Hematopoietic multipotent progenitor cell treated with erythropoietin and hydrocortisone succinate and interleukin-3 and kit ligand, for 8 days (in vitro differentiated cells): ENCODE measurements at places on chromosomes 4 and X.
A peak's percentile ranks its signal among the peaks of the same experiment; 100 is the strongest.

GRCh38 chr4:77699731-77700210, 94.2 kb downstream of the CXCL13 start:
- no peak for DNase-seq

DNA sequence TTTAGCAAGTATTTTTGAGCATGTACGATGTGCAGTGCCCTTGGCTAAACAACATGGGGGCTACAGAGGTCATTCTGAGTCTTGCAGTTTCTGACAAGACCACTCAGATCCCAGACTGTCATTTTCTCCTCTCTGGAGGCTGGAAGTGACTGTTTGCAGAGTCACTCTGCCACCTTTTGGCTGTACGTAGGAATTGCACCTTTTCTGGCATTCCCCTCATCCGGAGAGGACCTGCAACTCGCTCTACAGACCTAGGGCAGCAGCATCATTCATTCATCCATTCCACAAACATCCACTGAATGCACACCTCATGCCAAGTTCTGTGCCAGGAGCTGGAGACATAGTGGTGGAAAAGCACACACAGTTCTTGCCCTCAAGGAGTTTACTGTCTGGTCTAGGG, 160.4 kb upstream of the GPR101 start:
- peak; percentile 34 for DNase-seq

DNA sequence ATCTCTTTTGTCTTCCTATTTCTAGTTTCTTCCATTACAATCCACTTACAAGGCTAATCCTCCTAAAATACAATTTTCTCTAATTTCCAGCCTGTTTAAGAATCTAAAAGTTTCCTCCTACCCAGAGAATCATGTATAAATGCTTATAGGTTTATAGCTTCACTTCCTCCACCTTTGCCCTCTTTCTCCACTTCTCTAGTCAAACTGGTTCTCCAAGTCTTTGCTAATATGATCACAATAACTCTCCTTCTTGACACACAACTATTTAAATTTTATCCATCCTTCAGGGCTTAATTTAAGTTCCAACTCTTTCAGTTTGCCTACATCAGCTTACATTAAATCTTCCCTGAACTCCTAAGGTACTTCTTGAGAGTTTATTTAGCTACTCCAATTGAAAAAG, 69.2 kb downstream of the RPS6KA6 start:
- DNase-seq, result no peak

- DNase-seq, result no peak
Observed at GRCh38 chr4:110474481-110474880, 1.5 kb upstream of the ENPEP start.

GRCh38 chr4:35052546-35052945, 1191.8 kb downstream of the ARAP2 start:
- no peak for DNase-seq

- DNase-seq, result no peak
Observed at GRCh38 chr4:61400439-61401038, 200.4 kb downstream of the ADGRL3 start.

GRCh38 chrX:72094894-72095293, 36.8 kb downstream of the RTL5 start:
- peak; percentile 78 for DNase-seq

- no peak for DNase-seq
Observed at GRCh38 chr4:3870567-3870962, 104.4 kb downstream of the ADRA2C start.

DNA sequence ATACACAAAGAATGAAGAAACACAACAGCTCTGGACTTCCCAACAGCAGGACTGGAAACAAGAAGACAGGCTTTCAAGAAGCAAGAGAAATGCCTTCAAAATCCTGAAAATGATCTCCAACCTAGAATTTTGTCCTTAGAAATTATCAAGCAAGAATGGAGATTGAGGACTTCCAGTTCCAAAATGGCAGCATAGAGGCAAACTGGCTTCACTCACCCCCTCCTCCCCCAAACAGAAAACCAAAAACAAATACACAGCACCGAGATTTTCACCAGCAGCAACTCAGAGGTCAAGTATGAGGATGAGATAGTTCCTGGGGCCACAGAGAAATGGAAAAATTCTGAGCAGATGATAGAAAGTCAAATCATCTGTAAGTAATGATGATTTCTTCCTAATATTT, 40.5 kb upstream of the LRBA start:
- no peak for DNase-seq

GRCh38 chrX:129954804-129955203, 27.6 kb upstream of the BCORL1 start:
- DNase-seq, result no peak

DNA sequence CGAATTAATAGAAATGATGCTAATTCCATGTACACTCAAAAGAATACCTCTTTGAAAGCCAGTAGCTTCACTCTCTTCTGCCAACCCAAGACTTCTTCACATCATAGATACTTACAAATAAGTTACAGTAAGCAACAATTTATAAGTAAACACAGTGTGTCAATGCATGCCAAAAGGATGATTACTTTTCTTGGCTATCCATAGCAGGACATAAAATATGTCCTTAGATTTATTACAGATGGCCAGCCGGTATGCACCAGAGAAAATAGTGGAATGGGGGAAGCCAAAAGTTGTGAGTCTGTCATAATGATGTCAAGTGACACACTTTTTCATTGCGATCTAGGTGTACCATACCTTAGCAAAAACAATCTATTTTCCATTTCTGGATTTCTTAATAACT, 631 bp upstream of the BMX start:
- no peak for DNase-seq

DNA sequence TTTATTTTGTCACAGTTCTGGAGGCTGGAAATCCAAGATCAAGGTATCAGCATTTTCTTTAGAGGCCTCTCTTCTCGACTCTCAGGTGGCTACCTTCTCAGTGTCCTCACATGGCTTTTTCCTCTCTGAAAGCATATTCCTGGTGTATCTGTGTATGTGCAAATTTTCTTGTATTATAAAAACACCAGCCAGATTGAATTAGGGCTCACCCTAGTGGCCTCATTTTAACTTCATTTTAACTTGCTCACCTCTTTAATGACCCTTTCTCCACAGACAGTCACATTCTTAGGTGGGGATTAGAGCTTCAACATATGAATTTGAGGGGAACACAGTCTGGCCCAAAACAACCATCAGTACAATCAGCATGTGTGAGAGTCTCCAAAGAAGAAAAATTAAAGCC, 542.4 kb upstream of the FAM241A start:
- no peak for DNase-seq

GRCh38 chrX:22389556-22390179, 117.0 kb downstream of the CBLL2 start:
- DNase-seq, result no peak

DNA sequence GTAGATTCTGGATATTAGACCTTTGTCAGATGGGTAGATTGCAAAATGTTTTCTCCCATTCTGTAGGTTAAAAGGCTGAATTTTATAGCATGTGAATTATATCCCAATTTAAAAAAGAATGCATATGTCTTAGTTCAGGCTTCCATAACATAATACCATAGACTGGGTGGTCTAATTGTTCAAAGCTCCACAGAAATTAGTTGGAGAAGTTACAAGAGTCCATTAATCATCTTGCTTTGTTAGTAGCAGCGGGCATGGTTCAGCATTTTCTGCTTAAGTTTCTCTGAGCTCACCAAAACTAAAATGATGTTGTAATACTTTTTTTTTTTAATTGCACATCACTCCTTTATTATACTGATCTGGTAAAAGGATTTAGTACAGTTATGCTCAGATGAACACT, 1.8 kb downstream of the PGAM4 start:
- no peak for DNase-seq

GRCh38 chr4:47747211-47747610, 90.7 kb downstream of the CORIN start:
- no peak for DNase-seq

GRCh38 chrX:129932821-129933321, 26.9 kb downstream of the UTP14A start:
- peak; percentile 42 for DNase-seq

- DNase-seq, result peak; percentile 24
Observed at GRCh38 chr4:147831551-147832171, 99.8 kb downstream of the ARHGAP10 start.

DNA sequence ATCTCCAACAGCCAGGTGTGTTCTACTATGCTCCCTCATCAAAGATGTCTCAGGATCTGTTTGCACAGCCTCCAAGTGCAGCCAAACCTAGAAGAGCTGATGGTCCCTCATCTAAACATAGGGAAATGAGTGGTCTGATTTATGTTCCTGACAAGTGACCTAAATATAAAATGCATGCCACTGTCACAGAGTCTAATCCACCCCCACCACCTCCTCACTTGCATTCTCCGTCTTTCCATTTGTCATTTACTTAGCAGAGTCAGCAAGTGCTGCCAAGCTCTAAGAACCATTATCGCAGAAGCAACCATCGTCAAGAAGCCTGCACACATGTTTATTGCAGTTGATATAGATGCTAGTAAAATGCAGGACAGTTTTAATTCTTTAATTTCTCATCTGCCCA, 33.1 kb upstream of the VCX3A start:
- no peak for DNase-seq

- no peak for DNase-seq
Observed at GRCh38 chr4:155602351-155603140, 64.1 kb upstream of the GUCY1A1 start.

- DNase-seq, result no peak
Observed at GRCh38 chr4:88893961-88894360, 163.0 kb downstream of the FAM13A start.

DNA sequence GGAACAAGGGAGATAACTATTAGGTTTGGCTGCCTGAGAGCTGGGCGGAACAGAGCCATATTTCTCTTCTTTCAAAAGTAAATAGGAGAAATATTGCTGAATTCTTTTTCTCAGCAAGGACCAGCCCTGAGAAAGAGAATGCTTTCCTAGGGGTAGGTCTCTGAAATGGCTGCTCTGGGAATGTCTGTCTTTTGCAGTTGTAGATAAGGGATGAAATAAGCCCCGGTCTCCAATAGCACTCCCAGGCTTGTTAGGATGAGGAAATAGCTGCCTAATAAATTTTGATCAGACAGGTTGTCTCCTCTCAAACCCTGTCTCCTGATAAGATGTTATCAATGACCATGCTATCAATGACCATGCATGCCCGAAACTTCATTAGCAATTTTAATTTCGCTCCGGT, 207.8 kb upstream of the KIT start:
- DNase-seq, result no peak

GRCh38 chr4:185634066-185634652, 98.9 kb upstream of the PDLIM3 start:
- peak; percentile 9 for DNase-seq

DNA sequence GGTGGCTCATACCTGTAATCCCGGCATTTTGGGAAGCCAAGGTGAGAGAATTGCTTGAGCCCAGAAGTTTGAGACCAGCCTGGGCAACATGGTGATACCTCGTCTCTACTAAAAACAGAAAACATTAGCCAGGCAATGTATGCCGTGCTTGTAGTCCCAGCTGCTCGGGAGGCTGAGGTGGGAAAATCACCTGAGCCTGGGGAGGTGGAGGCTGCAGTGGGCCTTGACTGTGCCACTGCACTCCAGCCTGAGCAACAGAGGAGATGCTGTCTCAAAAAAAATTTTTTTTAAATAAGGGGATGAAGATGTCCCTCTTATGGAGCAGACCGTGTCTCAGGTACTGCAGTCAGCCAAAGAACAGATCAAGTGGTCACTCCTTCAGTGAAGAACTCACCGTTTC, 13.5 kb downstream of the CTAG1B start:
- no peak for DNase-seq

DNA sequence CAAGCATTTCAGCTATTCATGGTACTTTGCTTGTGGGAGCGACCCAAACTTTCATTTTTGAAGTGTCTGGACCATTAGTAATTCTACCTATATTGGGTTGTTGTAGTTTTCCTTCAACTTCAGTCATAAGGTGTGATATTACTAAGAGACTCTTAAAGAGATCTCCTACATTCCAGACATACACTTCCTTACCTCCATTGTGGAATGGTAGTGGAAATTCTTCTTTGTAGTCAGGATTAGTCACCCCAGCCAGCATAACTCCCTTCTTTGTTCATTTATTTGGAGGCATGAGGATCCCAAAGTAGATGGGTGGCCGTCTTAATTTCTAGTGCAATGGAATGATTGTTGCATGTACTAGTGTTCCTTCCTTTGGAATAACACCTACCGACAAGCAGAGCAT, 991.4 kb downstream of the ARAP2 start:
- no peak for DNase-seq

DNA sequence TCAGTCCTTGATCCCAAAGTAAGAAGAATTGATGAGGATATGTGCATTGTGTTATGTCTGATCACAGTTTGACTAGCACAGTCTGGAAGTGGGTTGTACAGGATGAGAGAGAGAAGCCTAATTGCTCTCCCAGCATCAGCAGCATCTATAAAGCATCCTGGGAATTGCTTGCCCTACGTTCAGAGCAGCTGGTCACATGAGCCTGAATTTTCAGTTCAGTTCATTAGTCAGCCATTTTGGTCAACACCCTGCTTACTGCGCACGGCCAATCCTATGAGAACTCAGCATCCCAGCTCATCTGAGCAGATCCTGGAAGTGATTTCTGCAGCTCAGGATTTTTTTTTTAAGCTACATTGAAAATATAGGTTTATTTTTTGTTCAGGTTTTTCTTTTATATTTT, at the start of gene RUFY3:
TSS of gene RUFY3 (plus strand) at position 218 of the 400 bp plus-strand sequence. CDS start 610 bp downstream, outside the sequence.
- DNase-seq, result no peak

DNA sequence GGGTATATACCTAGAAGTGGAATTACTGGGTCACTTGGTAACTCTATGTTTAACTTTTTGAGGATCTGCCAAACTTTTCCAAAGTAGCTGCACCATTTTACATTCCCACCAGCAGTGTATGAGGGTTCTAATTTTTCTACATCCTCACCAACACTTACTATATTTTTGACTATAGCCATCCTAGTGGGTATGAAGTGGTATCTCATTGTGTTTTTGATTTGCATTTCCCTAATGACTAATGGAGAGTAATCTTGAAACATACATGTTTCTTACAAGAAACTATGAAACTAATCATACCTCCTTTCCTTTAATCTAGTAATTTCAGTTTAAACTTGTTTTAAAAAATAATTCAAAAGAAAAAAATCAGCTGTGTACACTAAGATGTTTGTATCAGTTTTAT, 17.9 kb downstream of the BCLAF3 start:
- no peak for DNase-seq

GRCh38 chr4:53748328-53748772, 157.1 kb upstream of the LNX1 start:
- no peak for DNase-seq

GRCh38 chrX:86039625-86040568, 7.5 kb downstream of the CHM start:
- no peak for DNase-seq
